Tibial artery (tissue), 4 donors: ENCODE measurements at places on chromosomes 5 and 9.

- DNase-seq: no peak
Observed at GRCh38 chr9:126439883-126440653, 113.4 kb downstream of the MVB12B start.

GRCh38 chr5:31770998-31771397 lies 132.1 kb downstream of the PDZD2 start:
- no peak for DNase-seq

GRCh38 chr9:131299346-131299960 lies 9.9 kb downstream of the PLPP7 start:
- no peak for DNase-seq

GRCh38 chr5:142527234-142527633 lies 158.7 kb downstream of the FGF1 start:
- no peak for DNase-seq

- no peak for DNase-seq
Observed at GRCh38 chr5:41763081-41763480, 107.1 kb downstream of the OXCT1 start.

GRCh38 chr5:68251804-68252522 lies 36.4 kb downstream of the PIK3R1 start:
- peak; percentile 84 for DNase-seq

DNA sequence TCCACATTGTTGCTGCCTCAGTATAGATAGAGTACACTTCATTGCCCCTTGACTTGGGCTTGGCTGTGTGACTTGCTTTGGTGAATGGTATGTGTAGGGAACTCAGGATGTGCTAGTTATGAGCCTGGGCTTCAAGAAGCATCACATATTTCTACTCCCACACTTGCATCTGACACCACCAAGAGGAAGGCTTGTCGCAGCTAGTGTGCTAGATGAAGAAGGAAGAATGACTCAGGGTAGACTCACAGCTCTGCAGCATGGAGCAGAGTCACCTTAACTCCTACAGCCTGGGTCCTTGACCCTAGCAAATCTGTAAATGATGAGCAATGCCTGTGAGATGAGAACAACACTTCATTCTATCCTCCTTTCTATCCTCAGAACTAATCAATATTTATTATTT lies 261.8 kb downstream of the ASTN2 start:
- DNase-seq: no peak

DNA sequence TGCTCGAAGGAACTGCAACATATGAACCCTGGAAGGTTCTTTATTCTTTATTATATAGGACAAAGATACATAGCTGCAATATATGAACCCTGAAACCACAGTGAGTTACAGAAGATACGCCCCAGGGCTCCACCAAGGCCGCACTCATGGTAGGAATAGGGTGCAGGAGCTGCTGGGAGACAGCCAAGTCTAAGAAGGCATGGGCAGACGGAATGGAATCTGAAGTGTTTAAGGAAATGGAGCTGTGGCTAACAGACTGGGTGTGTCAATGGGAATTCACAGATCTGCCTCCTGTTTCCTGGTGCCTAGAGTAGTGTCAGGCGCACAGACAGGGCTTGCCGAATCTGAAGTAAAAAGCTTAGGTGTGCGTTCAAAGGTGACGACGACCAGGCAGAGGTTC lies 286.4 kb downstream of the DENND1A start:
- no peak for DNase-seq

GRCh38 chr9:2120926-2121689 lies 106.0 kb downstream of the SMARCA2 start:
- DNase-seq: no peak

GRCh38 chr5:163585206-163585605 lies 79.8 kb downstream of the MAT2B start:
- no peak for DNase-seq

- DNase-seq: peak; percentile 23
Observed at GRCh38 chr9:100473276-100474081, 530 bp downstream of the TMEFF1 start.

- DNase-seq: no peak
Observed at GRCh38 chr5:168939887-168940544, 360.8 kb upstream of the PANK3 start.

- DNase-seq: no peak
Observed at GRCh38 chr9:129081388-129081904, 535 bp downstream of the DOLPP1 start.

DNA sequence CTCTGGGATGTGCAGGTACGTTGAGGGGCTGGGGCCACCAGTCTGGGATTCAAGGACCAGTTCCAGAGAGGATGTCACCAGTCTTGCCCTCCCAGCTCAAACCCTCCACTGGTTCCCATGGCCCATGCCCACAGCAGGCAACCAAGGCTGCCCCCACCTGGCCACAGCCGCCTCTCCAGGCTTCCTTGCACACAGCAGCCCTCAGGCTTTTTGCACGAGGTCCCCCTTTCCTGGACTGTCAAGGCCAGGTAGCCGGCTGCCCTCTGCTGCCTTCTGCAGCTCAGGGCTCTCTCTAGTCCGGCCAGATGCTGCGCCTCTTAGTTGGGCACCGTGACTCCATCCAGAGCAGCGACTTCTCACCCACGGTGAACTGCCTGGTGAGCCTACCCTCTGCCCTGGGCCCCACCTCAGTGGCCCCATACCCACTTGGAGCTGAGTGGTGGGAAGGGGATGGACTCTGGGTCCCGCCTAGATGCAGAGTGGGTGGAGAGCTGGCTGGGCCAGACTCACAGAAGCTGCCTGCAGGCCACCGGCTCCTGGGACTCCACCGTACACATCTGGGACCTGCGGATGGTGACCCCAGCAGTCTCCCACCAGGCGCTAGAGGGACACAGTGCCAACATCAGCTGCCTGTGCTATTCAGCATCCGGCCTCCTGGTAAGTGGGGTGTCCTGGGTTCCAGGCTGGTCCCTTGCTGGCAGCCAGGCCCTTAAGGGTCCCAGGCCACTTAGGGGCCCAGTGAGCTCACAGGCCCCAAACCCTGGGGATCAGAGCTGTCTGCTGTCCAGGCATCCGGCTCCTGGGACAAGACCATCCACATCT lies 2.9 kb downstream of the WDR38 start:
- no peak for DNase-seq

- no peak for DNase-seq
Observed at GRCh38 chr9:34070606-34071324, 22.1 kb upstream of the UBAP2 start.

- DNase-seq: no peak
Observed at GRCh38 chr5:168951769-168952168, 349.2 kb downstream of the SLIT3 start.

DNA sequence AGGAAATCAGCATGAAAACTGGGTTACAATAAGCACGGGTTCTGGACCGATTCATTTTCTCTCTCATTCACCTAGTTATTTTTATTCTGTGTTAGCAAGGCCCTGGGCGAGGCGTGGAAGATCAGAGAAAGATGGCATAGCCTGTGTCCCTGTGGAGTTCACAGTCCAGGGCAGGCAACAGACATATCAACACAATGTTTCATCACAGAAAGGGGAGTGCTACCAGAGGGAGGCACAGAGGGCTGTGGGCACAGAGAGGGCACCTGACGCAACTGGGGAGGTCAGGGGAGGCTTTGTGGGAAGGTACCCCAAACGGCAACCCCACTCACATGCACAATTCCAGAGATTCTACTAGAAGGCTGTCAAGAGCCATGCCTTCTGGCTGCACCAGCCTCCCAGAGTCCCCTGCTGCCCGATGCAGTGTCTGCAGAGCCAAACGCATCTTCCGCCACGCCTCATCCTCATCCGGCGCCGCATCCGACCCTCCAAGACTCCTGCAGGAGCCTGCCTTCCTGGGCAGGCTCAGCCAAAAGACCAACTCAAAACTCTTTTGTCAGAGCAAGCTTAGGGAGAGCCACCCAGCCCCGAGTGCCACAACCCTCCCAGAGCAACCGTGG lies 1.4 kb downstream of the FAM193B start:
- no peak for DNase-seq

DNA sequence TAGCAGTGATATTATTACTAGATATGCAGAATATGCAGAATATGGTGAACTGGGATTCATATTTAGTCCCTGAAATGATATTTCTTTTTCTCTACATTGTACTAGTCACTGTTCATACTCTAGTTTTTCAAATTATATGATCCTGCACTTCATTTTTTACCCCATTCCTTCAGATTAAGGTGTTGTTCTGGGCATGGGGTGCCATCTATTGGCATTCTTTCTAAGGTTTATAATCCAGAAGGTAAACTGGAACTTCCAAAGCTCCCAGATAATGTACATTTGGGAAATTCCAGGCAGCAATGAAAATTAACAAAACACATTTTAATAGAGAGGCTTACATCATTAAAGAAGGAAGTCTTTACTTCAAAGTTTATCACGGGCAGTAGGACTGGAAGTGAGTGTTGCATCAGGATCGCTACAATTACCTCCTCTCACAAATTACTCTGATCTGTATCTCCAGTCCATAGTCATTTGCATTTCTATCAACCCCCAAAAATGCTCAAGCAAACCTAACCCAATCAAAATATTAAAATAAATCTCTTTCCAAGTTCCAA lies 12.5 kb downstream of the RFX3 start:
- no peak for DNase-seq

DNA sequence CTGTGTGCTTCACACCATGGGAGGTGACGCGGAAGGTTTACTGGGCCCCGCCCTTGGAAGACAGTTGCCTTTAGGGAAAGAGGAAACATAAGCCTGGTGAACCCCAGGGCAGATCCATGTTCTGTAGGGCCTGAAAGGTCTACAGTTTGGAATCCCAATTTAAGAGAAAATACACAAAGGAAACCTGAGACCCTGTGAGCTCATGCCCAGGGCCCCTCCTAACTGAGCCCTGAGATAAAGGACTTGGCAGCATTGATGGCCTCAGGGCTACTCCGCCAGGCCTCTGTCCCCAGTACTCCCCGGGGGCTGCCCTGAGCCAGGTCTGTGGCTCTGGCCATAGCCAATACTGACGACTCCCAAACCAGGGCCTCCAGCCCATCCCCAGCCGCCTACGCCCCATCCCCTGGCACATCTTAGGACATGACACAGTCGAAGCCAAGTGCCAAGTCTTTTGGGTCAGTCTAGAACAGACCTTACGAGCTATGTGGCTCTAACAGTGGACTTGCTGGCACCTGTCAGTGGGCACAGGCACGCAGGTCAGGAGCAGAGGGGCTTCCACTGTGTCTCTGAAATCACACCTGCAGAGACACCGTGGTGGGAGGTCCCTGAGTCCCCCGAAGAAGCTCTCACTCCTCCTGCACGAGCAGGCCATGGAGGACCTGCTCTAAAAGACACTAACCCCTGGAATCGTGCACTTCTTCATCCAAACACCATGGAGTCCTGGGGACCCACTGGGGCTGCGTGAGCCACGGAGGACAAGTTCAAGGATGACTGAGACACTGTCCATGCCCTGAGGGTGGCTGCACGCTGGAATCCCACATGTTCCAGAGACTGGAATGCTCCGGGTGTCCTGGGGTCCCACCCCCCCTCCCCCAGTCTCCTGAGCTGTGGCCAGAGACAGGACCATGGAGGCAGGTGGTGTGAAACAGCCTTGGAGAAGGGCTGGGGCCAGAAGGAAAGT lies 40.3 kb upstream of the BARHL1 start:
- no peak for DNase-seq

DNA sequence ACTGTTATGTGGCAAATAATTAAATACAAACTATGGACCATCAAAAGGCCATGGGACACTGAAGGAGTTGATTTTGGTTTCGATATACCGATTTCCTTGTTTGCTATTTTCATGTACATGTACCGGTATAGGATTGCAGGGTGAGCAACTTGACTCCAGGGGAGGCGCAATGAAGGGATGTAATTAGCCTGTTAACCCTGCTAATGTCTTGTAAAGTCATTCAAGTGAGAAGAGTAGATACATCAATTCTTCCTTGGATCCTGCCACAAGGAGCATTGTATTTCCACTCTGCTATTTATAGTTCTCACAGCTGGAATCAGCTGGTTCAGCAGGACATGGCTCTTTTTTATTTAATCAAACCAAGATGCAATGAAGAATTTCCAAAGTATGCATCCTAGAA lies 102.0 kb downstream of the STK32A start:
- no peak for DNase-seq

DNA sequence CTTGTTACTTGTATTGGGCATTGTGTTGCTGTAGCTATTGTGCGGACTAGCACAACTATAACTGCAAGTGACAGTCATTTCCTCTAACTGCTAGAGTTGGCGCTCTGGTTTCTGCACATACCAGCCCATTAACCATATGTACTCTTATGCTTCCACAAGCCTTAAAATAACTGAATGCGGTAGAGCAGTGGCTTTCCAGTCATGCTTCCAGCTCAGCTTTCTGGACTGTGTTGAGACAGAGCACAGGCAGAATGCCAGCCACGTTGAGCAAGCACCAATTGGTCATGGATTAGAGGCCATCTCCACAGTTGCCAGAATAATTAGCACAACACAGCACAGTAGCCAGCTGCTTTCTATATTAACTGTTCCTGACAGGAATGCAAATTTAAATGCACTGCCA lies 12.2 kb downstream of the INVS start:
- peak; percentile 92 for DNase-seq

GRCh38 chr5:160289356-160289651 lies 23.1 kb downstream of the CCNJL start:
- no peak for DNase-seq

GRCh38 chr5:57417971-57418370 lies 64.6 kb downstream of the ACTBL2 start:
- DNase-seq: no peak

DNA sequence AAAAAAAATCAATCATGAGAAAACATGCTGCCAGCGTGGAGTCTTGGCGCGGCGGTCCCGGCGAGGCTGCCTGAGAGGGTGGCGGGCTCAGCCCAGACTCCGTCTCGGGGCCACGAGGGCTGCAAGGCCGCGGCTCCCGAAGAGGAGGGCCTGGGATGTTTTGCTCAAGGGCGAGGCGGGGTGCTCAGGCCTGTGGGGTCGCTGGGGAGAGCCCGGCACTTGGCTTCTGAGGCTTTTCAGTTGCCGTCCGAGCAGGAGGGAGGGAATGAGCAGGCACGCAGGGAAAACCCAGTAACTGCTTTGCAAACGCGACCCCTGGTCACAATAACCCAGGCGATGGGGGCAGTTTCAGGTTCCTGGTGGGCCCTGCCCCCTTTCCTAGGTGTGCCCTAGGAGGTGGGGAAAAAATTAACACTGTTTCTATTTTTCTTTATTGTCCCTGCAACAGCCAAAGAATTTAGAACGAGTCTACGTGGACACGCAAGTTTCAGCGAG lies 3.2 kb upstream of the IRX2 start:
- DNase-seq: no peak

GRCh38 chr5:81786991-81787390 lies 36.1 kb upstream of the SSBP2 start:
- no peak for DNase-seq

- DNase-seq: no peak
Observed at GRCh38 chr5:129392681-129393080, 67.4 kb upstream of the ADAMTS19 start.

DNA sequence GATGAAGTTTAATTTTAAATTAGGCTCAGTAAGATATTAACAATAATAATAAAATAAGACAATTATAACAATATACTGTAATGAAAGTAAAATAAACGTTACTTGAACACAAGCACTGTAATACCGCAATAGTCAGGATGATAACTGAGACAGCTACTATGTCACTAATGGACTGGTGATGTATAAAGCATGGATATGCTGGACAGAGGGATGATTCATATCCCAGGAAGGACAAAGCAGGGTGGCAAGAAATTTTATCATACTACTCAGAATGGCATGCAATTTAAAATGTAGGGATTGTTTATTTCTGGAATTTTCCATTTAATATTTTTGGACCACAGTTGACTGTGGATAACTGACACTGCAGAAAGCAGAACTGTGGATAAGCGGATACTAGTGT lies 196.9 kb downstream of the VPS13A start:
- DNase-seq: no peak
